ENCODE measurements at places on chromosomes 7 and 10.

GRCh38 chr10:20686015-20686635 lies 211.0 kb downstream of the NEBL start:
- peak; percentile 71 for DNase-seq

DNA sequence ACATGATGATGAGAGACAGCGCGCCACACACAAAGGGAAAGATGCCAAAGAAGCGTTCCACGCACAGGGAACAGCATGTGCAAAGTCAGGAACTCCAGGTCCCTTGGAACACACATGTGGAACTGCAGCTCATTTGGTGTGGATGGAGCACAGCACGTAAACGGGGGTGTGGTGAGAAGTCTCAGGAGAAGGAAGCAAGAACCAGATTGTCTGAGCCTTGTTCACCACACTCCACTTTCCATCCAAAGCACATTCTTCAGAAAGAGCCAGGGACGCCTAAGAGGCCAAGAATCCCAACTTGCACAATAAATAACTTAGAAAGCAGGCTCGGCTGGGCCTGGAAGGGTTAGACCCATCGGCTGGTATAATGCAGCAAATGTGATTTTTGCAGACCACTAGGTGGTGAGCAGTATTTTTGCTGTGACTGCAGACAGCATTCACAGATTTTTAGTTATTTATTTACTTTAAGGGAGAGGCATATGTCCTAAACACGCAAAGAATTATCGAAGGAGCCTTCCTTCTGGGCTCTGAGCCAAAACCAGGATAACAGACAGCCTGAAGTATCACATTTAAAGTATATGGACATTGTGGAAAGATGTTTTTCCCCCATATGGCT lies 27.9 kb upstream of the ASCC1 start:
- peak; percentile 14 for DNase-seq

DNA sequence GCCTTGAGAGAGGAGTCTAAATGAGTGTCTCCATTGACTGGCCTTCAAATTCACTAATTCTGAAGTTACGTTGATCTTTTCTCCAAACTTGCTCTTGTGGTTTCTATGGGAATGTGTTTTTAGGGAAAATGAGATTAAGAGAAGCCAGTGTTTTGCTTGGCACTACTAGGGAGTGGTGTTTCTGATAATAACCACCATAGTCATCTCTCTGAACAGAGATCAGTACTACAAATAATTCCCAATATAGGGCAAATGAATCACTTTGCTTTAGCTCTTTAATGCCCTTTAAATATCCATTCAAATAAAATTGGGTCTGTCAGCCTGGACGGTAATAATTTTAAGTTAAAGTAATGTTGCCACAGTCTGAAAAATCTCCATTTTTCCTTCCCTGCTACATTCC lies 90.8 kb downstream of the NRF1 start:
- DNase-seq, result no peak

DNA sequence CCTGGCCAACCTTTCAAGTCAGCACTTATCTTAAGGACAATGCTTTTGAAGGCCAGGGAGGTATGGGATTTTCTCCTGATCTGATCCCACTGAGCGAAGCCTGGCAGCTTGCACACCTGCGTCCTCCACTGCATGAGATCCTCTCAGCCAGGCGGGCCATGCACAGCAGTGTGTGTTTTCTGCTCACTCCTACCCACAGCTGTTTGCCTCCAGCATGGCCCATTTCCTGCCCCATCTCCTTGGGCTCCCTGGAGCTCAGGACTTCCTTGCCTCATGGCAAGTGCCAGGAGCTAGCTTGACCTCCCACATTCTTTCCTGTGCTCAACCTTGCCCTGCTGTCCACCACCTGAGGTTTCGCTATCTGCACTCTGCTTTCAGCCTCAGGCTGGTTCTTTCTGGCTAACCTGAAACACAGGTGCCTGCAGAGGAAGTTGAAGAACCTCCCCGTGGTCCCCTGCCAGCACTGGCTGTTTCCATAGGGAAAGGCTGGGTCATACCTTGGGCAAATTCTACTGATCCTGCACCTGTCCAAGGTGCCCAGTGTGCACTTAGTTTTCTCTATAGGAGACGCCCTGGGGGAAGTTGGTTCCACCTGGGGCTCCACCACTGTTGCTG lies 43.9 kb upstream of the EEPD1 start:
- no peak for DNase-seq

DNA sequence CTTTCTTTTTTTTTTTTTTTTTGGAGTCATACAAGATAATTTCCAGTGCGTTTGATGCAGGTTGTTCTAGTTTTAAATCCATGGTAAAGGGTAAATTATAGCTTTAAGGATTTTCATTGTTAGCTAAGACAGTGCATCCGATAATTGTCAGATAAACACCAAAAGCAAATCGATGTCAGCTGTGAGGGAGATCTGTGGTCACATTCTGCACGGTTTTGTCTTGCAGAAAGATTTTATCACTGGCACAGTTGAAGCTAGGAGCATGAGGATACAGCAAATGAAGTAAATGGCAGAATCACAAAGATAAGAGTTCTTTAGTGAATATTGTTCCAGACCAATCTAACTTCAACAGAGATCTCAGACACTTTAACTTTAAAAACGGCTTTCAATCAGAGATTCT lies 648.8 kb upstream of the COBL start:
- DNase-seq, result no peak
